Fibroblast of villous mesenchyme (primary cell): ENCODE measurements at places on chromosomes 1 and 21. TPM values are rescaled to one million over a fixed set of nuclear protein-coding genes. Genes with fewer than 3 reads are reported as not detected.

- DNase-seq: no peak
Observed at GRCh38 chr1:61356995-61357394, 274.6 kb downstream of the NFIA start.

DNA sequence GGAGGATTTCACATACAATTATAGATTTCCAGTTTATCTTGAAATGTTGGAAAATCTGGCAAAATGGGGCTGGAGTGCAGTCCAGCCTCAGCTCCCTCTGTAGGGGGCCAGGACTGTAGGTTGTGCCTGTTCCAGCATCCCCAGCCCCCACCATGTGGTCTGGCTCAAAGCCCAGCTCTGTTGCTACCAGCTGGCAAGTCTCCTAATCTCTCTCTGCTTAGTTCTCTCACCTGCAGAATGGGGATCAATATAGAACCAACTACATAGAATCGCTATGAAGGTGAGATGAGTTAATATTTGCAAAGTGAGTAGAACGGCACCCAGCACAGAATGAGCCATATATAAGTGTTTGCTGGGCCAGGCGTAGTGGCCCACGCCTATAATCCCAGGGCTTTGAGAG is 50.0 kb upstream of the TARDBP start:
- no peak for DNase-seq

DNA sequence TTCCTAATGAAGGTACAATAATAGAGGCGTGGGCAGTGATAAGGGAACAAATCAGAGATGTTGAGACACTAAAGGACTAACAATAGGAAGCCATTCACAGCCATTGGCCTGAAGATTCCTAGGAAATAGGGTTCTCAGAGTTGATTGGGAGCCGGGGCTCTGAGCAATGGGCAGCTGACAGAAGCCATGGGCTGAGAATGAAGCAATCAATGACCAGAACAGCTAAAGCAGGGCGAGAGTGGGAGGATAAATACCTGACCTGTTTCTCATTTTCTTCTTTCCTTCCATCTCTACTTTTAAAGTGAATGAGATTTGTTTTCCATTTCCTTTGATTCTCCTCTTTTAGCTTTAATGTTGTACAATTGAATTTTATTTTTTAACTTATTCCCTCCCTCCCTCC is 774.7 kb upstream of the ADGRL4 start:
- peak; percentile 1 for DNase-seq

DNA sequence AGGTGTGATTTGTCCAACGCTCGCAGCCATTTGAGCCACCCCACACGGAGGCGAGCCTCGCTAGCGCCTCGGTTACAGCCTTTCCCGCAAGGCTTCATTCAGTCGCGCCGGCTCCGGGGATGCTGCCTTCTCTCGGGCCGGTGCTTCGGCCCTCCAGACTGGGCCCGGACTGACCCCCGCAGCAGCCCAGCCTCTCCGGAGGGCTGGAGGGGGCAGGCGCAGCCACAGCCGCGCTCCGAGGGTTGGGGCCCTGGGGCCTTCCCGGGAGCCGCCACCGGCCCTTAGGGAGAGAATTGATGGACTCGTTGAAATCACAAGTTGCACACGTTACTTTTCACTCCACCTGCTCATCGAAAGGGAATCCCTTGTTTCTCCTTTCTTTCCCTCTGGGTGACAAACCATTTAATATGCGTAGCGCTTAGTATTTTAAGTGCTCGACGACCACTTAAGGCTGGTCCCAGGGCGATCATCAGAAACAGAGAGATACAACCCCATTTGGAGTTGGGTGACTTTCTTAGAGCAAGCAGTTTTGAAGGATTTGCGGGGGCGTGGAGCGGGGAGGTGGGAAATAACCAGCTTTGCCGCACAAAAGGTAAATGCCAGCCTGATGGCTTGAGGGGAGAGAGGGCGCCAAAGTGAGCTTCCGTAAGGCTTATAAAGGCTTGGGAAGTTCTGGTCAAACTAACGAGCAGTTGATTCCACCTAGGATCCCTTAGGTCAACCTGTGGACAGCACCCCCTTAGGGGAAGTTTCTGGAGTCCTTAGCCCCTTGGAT is 24.6 kb upstream of the ENAH start:
- DNase-seq: no peak

DNA sequence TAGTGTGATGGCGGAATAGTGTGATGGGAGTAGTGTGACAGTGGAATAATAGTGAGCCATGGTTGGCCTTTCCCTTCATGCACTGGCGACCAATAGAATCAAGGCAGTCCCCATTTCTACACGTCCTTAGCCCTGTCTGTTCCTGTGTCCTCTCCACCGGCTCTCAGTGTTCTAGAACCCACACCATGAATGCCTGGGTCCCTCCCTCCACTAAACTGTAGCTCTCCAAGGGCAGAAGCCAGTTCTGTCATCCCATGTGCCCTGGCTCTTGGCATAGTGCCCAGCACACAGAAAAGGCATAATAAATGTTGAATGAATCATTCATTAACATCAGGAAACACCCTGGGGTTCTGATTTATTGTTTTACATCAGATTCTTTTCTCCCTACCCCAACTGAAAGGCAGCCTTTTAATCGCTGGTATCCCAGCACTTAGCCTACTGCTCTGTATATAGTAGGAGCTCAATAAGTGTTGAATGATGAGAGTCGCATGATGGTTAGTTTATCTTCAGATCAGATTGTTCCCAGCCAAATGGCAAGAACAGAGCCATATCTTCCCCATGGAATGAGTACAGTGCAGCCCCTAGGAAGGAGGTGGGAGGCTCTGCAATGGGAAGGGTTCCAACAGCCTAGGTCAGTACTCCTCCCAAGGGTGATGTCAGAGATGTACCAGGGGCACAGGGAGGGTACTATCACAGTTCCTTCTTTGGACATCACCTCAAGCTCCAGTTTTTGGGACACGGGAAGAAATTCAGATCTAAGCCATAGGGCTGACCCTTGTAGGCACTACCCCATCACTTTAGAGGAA is 325.7 kb downstream of the HHAT start:
- DNase-seq: no peak

- DNase-seq: no peak
Observed at GRCh38 chr21:31352836-31353235, 8.8 kb upstream of the TIAM1 start.

DNA sequence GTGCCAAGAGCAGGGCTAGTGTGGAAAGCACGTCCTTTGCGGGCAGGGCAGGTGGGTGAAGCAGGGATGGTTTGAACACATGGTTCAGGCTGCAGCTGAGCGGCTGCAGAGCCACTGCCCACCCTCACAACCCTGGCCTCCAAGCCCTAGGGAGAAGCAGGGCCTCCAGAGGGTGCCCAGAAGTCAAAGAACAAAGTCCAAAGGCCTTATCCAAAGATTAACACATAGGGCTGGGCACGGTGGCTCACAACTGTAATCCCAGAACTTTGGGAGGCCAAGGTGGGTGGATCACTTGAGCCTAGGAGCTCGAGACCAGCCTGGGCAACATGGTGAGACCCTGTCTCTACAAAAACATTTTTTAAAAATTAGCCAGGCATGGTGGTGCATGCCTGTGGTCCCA is 46.8 kb downstream of the CAPN8 start:
- DNase-seq: no peak

GRCh38 chr1:194069168-194069830 is 882.9 kb upstream of the B3GALT2 start:
- DNase-seq: peak; percentile 38

GRCh38 chr1:20154301-20154831 is 15.2 kb downstream of the PLA2G2F start:
- peak; percentile 19 for DNase-seq

- no peak for DNase-seq
Observed at GRCh38 chr1:100076744-100077143, 56.0 kb downstream of the SASS6 start.

Gene TRIM58
- 0.97 and 3.5 TPM in 2 replicates for total RNA-seq

Gene AK4
- total RNA-seq: 0.86 and 0.97 TPM in 2 replicates

DNA sequence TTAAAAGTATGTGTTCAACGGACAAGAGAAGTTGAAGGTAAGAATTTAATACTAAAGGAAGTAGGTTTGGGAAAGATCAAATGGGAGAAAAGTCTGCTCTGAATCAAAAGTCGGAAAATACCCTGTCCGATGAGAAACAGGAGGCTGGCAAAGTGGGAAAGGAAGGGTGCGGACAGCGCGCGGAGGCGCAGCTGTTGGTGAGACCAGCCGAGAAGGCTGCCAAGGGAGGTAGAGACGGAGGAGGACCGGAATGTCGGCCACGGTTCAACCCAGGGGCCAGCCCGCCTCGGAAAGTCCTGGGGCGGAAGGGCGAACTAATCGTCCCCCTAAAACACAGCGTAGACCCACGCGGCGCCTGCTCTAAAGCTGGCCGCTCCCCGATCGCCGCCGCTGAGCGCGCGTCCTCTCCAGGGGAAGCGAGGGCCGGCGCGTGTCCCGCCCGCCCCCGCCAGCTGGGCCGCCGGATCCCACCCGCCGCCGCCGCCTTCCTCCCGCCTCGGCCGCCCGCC is 639 bp upstream of the SPATA1 start:
- DNase-seq: peak; percentile 61

Gene KCNJ10
- under 0.01 TPM in 1 of 2 replicates, not detected in the other for total RNA-seq

- no peak for DNase-seq
Observed at GRCh38 chr1:110860174-110860573, 12.8 kb upstream of the CD53 start.

DNA sequence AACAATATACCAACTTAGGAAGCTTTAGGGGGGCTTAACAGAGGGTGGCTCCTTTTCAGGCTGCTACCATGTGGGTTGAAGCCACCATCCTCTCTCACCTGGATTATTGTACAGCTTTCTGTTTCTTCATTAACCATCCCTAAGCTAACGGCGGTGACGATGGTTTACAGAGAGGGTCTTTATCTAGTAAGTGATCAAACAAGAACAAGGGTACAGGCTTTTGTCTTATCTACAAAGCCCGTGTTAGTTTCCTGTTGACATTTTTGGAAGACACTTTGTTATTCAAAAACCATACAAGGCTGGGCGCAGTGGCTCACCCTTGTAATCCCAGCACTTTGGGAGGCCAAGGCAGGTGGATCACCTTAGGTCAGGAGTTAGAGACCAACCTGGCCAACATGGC is 20.4 kb downstream of the SLC25A33 start:
- DNase-seq: no peak

- DNase-seq: peak; percentile 100
Observed at GRCh38 chr1:12143631-12144155, 23.1 kb upstream of the TNFRSF1B start.

DNA sequence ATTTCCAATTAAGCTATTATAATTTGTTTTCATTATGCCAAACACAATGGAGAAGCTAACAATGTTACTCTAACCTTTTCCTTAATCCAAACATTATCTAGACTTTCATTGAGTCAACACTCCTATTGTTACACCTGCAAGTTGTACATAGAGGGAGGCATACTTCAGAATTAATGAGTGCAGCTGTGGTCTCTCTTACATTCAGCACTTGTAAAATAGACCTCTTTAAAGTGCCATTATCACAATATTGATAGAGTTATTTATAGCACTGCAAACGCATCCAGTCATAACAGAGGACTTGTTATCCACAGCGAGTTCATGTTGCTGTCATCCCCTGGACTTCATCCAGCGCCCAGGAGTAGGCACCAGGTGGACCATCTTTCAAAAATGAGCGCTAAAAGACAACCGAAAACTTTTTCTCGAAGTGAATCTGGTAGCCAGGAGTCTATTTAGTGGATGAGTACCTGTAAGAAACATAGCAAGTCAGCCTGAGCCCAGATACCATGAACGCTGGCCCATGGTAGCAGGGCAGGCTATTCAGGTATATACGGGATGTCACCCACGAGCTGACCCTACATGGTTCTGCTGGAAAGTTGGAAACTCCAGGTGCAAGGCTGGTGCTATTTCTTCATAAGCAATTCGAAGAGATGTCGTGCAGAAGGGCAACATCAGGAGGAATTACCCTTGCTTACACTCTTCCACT is 70.6 kb upstream of the NFIA start:
- DNase-seq: no peak

Gene LCE3C
- not detected in 2 replicates for total RNA-seq

- no peak for DNase-seq
Observed at GRCh38 chr1:26005434-26006105, 7.7 kb upstream of the PAFAH2 start.

Gene GJB3
- not detected in 2 replicates for total RNA-seq

Gene SPRR2A
- total RNA-seq: not detected in 2 replicates

Gene LPAR3
- 1.9 and 2.6 TPM in 2 replicates for total RNA-seq

Gene RGS13
- total RNA-seq: not detected in 2 replicates

DNA sequence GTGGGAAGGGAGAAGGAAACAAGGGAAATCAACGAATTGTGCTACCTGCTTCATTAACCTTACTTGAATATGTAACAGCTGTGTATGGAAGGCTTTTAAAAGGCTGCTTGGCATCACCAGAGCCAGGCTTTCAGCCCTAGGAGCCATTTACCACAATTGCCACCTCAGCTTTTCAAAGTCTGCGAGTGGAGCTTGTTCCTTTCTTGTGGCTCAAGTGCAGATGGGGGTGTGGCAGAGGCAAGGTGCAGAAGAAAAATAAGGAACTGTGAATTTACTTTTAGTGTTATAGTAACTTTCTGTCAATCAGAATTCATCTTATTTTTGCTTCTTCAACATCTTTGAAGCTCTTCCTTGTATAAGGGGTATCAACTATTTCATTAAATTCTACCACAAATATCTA is 17.6 kb downstream of the CLCA2 start:
- DNase-seq: no peak

GRCh38 chr1:13582713-13583443 is 754 bp upstream of the PDPN start:
- DNase-seq: no peak

DNA sequence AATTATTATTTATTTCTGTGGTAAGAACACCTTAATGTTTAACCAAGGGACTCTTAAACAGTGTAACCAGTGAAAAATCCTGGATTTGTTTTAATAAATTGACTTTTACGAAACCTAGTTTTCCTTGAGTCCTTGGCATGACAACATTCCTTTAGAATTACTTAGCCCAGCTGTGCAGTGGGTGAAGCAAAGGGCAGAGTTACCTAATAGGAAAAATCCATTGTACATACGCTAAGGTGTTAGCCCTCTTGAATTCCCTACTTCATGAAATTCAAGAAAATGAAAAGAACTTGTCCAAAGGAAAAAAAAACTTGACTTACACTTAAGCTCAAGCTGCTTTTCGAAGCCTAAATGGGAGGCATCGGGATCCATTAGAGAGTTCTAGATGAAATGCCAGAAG is 852.0 kb upstream of the ADAMTS5 start:
- DNase-seq: peak; percentile 80

DNA sequence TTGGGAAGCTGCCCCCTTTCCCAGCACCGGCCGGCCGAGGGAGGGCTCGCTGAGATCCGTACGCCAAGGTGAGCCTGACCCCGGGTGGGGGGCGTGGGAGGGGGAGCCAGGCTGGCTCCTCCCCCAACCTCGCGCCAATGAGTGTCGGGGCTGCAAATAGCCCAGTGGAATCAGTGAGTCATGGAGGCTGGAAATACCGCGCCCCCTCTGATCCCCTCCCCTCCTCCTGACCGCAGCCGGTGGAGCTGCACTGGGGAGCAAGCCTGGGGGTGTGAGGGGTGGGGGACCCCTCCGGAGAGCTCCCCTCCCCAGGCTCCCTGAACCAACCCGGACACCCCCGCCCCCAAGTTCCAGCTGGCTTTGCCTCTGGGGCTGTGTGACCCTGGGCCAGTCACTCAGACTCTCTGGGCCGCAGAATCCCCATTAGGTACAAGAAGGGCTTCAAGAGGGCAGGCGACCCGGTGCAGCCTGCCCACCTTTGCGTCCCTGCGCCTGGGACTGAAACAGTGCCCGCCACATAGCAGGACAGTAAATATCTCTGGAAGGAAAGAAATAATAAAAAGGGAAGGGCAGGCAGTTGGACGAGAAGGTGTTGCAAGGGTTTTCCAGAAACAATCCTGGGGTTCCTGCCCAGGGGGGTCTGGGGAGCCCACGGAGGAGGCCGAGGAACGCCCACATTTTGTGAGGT is 4.5 kb downstream of the HSPB7 start:
- DNase-seq: peak; percentile 67
